Naive thymus-derived CD4-positive, alpha-beta T cell (primary cell): ENCODE measurements at places on chromosomes 1 and 21. TPM values are rescaled to one million over a fixed set of nuclear protein-coding genes. Genes with fewer than 3 reads are reported as not detected.

DNA sequence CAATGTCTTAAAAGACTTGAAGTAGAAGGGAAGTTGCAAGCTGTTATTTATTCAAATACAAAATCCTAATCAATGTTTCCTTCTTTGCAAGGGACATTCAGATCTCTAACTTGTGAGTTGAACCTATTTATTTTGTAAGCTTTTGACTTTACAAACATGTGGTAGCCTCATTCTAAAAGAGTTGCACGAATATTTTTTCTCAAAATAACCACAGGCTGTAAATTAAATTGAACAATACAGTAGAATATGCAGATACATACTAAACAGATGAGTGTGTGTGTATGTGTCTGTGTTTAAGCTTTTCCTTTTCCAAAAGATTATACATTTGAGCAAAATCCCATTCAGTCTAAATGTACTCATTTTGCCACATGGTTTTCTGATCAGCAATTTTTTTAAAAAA lies 4.8 kb upstream of the DYNLT5 start:
- DNase-seq = no peak

DNA sequence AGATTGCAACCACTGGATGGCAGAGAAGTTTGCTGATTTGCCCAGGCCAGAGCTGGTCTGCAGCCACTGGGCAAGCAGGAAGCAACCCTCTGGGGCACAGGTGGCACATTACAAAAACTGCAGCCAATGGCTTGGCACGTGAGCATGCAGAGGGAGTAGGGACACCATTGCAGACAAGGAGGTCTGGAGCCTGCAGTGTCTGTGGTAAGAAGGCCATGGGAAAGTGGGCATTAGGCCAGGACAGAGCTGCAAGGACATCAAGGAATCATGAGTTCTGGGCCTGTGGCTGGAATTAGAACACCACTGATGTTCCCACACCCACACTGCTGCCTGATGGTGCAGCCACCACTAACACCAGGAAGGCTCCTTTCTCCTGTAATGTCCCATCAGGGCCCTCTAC lies 113.0 kb downstream of the TSEN15 start:
- no peak for DNase-seq

DNA sequence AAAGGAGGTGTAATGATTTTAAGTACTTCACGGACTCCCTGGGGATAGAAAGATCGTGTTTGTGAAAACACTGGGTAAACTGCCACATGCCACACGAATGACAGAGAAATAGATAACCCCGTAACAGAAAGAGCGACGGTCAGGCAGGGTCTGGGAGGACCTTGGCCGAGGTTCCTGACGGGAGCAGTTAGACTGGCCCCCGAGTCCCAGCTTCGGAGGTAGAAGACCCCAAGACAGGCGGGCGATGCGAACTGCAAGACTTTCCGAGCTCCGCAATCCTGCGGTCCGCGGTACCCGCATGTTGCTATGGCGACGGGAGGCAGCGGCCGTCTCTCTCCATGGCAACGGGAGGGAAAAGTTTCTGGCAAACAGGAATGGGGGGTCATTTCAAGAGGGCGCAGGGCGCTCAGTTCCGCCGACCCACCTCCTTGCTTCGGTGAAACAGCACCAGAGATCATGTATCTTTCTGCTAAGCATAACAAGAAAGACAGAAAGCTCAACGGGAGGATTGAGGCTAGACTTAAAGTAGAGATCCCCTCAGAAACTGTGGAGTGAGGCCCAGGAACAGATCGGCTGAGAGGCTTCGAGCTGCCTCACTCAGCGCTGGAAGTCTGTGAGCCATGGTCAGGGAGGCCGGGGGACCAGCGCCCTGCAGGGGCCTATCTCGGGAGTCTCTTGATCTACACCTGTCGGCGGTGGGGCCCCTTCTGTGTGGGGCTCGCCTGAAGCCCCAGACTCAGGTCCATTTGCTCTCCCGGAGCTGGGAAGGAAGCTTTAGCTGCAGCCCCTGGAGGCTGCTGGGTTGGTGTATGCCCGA lies 685 bp upstream of the SYT6 start:
- peak; percentile 12 for DNase-seq

The FAM163A gene
- total RNA-seq = not detected

- no peak for DNase-seq
These were observed 154.4 kb downstream of the SETD4 start for GRCh38 chr21:35905963-35906345.

- no peak for DNase-seq
These were observed 6.1 kb upstream of the LDLRAP1 start for GRCh38 chr1:25537153-25537831.

The GUK1 gene
- 287 TPM for total RNA-seq

The GUCA2A gene
- not detected for total RNA-seq

- no peak for DNase-seq
These were observed 30.8 kb upstream of the PSMB2 start for GRCh38 chr1:35672116-35672515.

DNA sequence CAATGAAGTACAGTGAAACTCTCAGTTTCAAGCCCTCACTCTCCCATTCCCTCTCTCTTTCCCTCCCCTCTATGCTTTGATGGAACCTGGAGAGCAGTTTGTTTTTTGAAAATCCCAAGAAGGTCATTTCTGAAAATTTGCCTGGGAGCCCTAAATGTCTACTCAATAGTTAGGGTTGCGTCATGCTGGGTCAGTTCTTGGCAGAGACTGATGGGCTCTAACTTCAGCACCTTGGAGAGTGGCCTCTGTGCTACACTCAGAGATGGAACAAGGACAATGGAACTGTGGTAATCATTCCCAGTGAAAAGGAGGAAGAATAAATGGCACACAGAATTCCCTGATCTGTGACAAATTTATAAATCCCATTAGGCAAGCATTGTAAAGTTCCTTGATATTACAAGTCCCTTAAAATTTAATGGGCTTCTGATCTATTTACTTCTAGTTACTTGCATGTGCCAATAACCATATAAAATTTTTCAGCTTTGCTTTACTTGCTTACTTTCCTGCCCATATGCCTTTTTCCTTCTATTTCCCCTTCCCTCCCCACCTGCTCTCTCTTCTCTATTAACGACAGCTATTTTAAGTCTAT lies 182.9 kb upstream of the KCND3 start:
- DNase-seq = no peak

GRCh38 chr1:81757398-81758020 lies 43.2 kb upstream of the ADGRL2 start:
- no peak for DNase-seq

GRCh38 chr1:31572323-31573104 lies 3.8 kb upstream of the TINAGL1 start:
- peak; percentile 10 for DNase-seq

- DNase-seq = no peak
These were observed 216.4 kb downstream of the LTN1 start for GRCh38 chr21:28776251-28776650.

- no peak for DNase-seq
These were observed 452.4 kb downstream of the PTPRU start for GRCh38 chr1:29688471-29689365.

DNA sequence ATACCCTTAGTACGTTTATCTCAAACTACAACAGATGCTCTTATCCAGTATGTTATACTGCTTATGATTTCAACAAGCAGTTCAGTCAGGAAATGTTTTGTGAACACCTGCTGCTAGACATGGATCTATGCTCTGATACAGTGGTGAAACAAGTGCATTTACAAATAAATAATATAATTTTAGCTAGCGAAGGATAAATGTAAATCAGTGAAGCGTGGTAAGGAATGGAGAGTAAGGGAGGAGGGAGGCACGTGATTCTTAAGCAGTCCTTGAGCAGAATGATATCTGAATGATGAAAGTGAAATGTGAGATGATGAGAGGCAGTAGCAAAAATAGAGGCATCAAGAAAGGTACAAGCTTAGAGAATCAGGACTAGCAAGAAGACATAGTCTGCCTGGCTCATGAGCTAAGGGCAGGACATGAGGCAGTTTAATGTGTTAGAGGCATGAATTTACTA lies 6.3 kb downstream of the TSNAX start:
- DNase-seq = no peak

The CSF3R gene
- total RNA-seq = 1.3 TPM

The L1TD1 gene
- 0.44 TPM for total RNA-seq

GRCh38 chr1:159951551-159951950 lies 2.5 kb downstream of the SLAMF9 start:
- DNase-seq = no peak

The HMGCS2 gene
- total RNA-seq = not detected

DNA sequence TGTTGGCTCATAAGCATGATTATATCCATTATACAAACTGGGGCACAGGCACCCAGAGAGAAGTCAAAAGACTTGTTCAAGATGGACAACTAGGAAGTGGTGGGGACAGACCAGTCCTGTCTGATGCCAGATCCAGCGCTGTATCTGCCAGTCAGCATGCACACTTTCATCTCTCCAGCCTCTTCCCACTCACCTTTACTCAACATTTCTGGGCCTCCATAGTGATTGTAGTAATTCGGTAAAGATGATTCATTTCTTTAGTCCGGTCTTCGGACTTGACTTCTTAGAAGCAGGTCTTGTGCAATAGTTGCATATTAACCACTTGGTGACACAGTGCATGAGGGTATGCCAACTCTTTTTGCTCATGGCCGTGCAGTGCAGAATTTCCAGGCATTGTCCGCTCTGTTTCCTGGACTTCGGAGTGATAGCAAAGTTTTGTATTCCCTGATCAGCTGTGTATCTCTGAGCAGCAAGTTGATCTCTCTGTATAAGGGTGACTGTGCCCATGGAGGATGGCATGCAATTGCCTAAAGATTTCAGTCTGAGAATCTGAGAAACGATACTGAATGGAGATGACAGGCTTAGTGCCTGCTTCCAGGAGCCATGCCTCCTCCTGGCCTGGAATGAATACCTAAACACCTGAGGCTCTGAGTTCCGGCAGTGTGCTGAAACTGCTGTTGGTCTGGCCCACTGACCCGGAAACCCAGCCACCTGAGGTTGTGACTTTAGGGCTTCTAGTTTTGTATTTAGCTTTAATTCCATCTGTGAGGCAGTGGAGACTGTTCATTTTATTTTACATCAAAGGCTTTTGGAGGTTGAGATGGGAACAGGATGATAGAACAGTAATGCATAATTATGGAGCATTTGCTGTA lies 39.0 kb downstream of the GALNT2 start:
- DNase-seq = no peak

DNA sequence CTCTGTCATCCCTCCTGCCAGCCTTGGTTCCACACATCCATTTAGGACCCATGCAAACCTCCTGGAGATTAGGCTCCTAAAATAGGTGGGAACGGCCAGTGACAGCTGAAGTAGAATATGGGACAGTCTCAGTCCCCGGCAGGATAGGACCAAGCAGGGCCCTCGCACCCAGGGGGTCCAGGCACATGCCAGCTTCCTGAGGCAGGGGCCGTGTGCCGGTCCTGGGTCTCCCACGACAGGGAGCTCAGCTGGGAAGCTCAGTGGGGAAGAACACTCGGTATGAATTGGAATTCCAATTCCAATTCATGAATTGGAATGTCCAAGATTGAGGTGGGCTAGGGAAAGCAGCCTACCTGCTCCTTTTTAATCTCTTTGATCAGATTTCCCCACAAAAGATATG lies 9.8 kb downstream of the MUL1 start:
- no peak for DNase-seq

The CFHR4 gene
- not detected for total RNA-seq
